ENCODE measurements at places on chromosomes 5 and 9.

- DNase-seq, result no peak
Observed at GRCh38 chr5:168238463-168238862, 53.0 kb upstream of the WWC1 start.

DNA sequence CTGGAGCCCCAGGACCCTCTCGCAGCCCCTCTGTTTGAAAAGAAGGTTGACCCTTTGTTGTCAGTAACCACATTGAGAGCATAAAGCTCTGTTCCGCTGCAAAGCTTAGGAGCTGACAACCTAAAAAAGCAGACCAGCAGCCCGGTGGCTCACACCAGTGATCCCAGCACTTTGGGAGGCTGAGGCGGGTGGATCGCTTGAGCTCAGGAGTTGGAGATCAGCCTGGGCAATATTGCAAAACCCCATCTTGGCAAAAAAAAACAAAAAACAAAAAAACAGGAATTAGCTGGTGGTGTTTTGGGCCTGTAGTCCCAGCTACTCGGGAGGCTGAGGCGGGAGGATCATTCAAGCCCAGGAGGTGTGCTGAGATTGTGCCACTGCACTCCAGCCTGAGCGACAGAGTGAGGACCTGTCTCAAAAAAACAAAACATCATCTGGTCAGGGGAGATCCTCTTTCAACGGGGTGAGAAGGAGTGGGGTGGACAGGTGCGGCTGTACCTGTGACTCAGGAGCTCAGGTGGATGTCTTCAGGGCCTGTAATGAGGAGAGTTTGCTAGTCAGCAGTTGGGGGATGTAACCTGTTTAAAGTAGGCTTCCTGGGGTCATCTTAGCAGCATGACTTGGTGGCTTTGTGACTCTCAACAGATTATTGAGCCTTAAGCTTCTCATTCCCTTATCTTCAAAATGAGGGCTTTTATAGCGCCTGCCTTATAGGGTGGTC lies 694 bp upstream of the REEP2 start:
- DNase-seq, result no peak

DNA sequence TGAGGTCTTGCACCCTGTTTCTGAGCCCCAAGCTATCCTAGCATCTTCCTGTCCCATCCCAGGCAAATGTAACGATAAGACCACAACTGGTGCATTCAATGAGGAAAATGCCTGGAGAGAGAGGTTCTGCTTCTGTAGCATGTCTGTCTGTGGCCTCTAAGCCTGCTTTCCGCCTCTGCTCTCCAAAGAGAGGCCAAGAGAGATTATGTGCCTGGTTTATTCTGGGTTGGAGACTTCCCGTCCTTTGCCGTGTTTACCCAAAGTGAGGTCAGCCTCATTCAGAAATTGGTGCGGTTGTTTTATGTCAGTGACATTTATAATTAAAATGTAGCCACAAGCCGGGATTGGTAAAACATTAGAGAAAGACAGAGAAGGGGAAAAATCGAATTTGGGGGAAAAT lies 77.8 kb downstream of the FGF1 start:
- no peak for DNase-seq

GRCh38 chr9:122107291-122107805 lies 14.2 kb upstream of the TTLL11 start:
- DNase-seq, result no peak

DNA sequence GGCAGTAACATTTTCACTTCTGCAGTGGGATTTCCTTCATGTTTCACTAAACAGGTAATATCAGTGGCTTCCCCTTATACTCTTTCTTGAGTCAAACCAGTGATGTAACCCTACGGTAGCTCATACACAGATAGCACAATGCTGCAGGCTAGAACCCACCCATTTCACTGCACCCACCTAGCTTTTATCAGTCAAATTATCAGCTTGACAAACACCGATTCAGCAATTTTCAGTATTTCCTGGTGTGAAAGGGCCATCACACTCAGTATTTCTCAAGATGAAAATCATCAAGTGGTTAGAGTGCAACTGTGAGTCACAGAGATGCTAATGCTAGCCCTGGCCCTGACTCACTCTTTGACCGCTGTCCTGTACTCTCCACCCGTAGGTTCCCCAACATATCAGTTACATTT lies 242.3 kb upstream of the PTGER4 start:
- DNase-seq, result no peak

- no peak for DNase-seq
Observed at GRCh38 chr9:94611638-94612068, 18.0 kb upstream of the FBP2 start.

- no peak for DNase-seq
Observed at GRCh38 chr5:101782352-101783103, 513.6 kb downstream of the SLCO4C1 start.

- DNase-seq, result no peak
Observed at GRCh38 chr5:157253547-157253946, 12.4 kb upstream of the CYFIP2 start.

DNA sequence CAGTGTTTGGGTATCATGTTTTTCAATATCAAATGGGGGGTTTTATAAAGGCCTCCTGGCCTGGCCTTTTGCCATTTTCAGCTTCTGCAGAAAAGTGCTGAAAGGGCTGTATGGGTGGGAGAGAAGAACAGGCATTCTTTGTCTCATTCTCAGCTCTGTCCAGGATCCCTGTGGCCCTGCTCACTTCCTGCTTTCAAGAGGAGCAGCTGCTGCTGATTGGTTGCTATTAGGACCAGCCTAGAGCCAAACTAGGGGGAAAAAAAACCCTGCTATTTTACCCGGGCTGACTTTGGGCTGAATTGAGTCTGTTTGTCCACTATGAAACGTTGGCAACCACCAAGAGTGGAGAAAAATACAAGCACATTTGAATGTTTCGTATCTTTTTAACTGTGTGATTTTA lies 117.1 kb downstream of the CMYA5 start:
- DNase-seq, result no peak

DNA sequence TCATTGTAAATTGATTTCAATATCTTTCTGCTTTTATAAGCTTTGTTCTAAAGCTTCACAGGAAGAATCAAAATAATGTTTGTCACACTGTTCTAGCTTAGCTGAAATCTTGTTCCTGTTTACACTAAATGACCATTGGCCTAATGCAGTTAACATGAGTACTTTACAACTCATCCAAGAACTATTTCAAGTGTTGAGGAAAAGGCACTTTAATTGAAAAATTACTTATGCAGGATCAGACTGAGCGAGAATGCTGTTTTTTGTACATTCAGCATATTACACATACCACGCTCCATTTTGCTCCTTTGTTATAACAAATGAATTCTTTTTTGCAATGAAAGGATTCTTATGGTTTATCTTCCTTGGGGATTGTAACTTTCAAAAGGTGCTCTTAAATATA lies 22.4 kb upstream of the SMIM15 start:
- DNase-seq, result no peak

GRCh38 chr5:172451771-172452197 lies 2.5 kb downstream of the SH3PXD2B start:
- no peak for DNase-seq

GRCh38 chr9:36040271-36040925 lies 3.7 kb downstream of the RECK start:
- DNase-seq, result no peak

Data from esophagus squamous epithelium (tissue), 5 donors.